CMK (cell line): ENCODE measurements at places on chromosomes 13 and 19.

GRCh38 chr13:72430923-72431322, 296.5 kb downstream of the MZT1 start:
- DNase-seq: no peak

GRCh38 chr19:8305798-8306197, 2.4 kb downstream of the CD320 start:
- DNase-seq: no peak

- DNase-seq: no peak
Observed at GRCh38 chr13:48449656-48450055, 36.7 kb upstream of the LPAR6 start.

DNA sequence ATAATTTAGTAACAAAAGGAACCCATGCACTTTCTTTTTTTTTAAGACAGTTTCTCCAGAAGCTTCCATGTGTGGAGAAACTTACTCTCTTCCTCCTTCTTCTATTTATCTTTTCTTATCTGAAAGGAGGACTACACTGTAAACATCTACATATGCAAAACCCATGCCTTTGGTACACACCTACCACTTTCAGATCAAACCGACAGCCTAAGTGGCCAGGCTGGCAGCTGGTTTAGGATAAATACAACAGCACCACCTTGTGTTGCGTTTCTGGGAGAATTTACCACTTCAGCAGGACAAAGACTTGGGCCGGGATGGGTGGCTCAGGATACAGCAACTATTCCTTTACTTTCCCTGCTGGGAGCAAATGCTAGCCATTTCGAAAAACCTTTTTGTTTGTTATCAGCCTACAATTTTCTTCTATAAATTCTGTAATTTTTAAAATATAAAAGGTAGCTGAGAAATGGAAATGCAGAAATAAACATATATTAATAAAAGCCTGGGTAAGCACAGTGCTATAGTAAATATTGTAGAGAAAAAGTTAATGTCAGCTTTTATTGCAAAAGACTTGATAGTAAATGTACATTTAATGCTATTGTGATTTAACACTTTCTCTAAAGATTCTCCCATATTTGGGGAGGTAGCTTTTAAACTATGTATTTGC, 94.0 kb upstream of the RFC3 start:
- DNase-seq: no peak

DNA sequence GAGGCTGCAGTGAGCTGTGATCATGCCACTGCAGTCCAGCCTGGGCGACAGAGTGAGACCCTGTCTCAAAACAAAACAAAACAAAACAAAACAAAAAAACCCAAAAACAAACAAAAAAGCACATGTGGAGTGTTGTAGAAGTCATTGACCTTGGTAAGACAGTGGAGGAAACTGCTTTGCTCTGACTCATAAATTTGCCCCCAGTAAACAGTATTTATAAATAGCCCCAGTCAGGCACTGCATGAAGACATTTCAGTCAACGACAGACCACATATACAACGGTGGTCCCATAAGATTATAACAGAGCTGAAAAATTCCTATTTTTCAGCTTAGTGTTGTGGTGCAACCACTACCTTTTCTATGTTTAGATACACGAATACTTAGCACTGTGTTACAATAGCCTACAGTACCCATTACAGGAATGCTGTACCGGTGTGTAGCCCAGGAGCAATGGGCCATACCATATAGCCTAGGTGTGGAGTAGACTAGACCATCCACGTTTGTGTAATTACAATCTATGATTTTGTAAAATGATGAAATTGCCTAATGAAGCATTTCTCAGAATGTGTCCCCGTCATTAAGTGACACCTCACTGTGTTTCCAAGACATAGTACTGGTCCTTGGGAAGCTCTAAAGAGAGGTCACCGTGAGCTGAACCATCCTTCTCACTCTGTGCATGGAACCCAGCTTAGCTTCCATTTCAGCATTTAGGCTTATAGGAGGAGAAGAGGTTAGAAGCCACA, 1.1 kb downstream of the ARL11 start:
- no peak for DNase-seq

DNA sequence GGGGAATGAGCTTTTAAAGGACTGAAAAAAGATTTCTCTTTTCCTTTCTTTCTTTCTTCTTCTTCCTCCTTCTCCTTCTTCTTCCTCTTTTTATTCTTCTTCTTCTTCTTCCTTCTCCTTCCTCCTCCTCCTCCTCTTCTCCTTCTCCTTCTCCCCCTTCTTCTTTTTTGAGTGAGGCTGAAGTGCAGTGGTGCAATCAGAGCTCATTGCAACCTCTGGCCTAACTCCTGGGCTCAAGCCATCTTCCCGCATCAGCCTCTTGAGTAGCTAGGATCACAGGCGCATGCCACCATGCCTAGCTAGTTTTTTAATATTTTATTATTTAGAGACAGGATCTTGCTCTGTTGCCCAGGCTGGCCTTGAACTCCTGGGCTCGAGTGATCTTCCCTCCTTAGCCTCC, 120.9 kb upstream of the KL start:
- DNase-seq: no peak

DNA sequence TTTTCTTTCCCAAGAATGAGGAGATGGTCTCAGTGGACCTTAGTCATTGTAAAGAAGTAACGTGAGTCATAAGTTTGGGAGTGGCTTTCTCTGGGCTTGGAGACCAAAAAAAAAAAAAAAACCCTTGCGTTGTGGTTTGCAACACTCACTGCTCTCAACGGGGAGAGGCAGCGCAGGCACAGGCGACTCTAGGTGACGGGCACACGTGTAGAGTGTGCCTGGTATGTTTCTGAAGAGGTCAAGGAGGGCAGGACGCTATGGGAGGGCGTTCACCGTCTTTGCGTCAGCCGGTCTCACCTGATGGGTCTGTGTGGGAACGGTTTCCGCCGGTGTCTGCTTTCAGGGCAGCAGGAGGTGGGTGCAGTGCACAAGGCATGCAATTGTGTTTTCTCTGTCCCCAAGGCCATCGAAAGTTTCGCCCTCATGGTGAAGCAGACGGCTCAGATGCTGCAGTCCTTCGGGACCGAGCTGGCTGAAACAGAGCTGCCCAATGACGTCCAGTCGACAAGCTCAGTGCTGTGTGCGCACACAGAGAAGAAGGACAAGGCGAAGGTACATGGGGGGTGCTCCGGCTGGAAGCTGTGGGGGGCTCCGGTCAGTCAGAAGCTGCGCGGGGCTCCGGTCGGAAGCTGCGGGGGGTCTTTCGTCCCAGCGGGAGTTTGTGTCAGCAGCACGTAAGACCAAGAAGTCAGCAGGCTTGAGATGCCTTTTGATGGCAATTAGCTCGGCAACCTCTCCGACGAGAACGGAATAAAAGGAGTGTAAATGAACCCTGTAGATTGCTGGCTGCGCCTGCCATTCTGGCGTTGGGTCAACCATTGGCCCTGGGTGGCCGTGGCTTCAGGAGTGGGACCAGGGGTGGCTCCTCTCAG, 40.8 kb upstream of the F7 start:
- no peak for DNase-seq

DNA sequence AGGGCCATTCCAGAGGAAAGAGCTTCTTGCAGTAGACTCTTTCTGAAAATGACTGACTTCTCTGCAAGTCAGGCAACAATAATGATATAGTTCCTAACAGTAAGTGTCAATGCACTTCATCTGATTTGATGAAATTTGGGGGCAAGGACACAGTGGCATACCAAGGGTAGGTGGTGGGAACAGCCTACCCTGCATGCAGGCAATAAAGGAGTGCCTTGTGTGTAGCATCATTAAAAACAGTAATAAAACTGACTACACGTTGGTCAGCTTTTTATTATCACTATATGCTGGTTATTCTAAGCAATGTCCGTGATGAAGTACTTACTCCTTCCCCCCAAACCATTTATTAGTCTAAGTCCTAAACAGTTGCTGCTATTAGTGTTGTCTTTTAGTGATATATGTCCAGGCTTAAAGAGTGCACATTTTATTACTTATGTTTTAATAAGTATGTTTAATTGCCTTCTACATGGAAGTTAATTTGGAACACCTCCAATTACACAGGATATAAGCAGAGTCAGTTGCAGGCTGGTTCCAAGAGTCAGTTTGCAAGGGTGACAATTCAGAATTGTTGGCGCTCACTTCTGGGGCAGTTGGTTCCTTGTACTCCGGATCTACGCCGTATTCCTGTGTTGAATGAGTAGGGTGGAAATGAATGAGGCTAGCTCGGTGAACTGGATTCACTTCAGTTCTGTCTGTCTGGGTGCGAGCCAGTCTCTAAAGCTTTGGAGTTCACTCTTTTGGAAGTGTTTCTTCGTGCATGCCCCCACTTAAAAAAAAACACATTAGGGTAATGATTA, 84.0 kb downstream of the RGCC start:
- no peak for DNase-seq

DNA sequence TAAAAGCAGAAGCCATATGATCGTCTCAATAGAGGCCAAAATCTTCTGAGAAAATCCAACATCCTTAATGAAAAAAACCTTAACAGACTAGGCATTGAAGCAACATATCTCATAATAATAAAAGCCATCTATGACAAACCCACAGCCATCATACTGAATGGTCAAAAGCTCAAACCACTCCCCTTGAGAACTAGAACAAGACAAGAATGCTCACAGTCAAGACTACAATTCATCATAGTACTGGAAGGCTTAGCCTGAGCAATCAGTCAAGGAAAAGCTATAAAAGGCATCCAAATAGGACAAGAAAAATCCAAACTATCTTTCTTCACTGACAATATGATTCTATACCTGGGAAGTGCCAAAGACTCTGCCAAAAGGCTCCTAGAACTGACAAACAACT, 2668.2 kb upstream of the PCDH20 start:
- no peak for DNase-seq
